ENCODE measurements at places on chromosomes 3 and 15.

- no peak for DNase-seq
These were observed 598.4 kb downstream of the FHIT start for GRCh38 chr3:60652829-60653228.

DNA sequence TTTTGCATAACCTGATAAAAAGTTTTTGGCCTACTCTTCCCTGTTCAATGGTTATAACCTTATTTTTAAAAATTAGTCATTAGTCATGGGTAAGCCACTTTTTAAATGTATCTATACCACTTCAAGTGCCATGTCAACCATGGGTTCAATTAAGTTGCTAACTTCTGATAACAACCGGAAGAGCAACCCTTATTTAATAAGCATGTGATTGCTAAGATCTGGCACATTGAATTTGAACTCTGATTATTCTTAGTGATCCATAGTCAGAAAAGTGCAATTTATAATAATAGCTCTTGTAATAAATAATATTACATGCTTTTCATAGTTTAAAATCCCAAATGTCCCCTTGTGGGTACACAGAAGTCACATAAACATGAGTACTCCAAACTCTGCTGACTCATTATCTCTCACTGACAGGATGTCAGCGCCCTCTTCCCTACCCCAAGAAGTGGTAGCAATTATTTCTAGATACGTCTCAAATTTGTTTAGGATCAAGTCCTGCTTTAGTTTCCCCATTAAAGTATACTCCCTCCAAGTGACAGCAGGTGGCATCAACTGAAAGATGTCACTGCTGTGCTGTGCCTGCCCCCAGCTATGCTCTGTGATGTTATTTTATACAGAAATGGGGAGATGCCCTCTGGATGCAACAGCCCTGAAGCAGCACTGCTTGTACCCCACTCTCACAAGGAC lies 18.6 kb downstream of the SAMD7 start:
- DNase-seq = no peak

- no peak for DNase-seq
These were observed 319.3 kb downstream of the CTNNB1 start for GRCh38 chr3:41518626-41519025.

DNA sequence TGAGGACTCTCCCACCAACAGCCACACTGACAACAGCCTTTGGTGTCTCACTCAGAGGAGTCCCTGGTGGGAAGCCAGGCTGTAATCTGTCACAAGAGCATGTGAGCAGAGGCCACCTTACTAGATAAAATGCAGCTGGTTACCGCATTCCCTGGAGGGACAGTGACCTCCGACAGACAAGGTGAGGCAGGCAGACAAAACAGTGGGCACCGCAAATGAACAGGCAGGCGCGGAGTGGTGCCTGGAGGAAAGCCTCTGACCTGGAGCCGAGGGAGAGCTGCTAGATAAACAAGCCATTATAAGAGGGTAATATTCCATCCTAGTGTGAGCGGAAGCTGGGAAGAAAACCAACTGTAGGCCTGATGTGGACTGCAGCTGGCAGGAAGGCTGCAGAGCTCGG lies 736.4 kb downstream of the FHIT start:
- DNase-seq = no peak

DNA sequence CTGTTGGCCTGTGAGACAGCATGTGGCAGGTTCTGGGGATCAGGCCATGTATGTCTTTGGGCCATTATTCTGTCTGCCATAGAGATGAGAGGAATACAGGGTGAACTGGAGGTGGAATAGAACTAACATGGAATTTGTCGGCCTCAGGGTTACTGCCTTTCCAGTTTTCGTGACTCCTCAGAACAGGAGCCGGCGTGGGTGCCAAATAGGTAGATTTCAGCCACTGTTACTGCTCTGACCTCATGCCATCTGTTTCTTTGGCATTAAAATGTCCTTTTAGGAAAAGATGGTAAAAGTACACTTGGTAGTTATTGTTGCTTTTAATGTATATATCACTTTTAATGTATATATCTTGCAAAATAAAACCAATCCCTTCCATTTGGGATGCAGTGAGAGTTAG lies 65.6 kb downstream of the SLTM start:
- DNase-seq = no peak

DNA sequence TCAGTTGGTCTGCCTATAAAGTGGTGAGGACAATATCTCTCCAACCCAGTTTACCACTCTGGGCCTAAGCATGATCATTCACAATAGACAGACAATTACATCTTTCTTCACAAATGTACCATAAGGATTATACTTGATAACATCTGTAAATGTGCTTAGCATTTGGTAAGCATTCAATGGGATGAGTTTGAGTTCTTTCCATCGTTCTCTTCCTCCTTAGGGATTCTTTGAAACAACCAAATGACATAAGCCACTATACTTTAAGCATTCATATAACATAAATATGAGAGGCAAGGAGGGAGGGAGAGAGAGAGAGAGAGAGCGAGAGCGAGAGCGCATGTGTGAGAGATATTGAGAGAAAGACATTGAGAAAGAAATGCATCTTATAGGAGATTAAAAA lies 303.3 kb upstream of the CBLB start:
- DNase-seq = no peak

DNA sequence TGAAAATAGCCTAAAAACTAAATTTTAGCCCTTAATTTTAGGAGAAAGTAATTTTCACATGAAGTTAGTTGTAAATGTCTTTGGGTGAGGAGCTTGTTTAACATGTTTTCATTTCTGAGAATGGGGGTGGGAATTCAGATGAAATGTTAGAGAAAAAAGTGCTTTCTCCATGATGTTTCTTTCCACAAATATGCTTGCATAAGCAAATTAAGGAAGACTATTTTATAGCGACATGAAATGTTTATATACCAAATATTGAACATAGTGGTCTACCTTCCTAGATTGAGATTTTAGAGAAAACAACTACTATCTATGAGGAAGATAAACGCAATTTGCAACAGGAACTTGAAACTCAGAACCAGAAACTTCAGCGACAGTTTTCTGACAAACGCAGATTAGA lies 13.0 kb upstream of the RPLP1 start:
- no peak for DNase-seq

DNA sequence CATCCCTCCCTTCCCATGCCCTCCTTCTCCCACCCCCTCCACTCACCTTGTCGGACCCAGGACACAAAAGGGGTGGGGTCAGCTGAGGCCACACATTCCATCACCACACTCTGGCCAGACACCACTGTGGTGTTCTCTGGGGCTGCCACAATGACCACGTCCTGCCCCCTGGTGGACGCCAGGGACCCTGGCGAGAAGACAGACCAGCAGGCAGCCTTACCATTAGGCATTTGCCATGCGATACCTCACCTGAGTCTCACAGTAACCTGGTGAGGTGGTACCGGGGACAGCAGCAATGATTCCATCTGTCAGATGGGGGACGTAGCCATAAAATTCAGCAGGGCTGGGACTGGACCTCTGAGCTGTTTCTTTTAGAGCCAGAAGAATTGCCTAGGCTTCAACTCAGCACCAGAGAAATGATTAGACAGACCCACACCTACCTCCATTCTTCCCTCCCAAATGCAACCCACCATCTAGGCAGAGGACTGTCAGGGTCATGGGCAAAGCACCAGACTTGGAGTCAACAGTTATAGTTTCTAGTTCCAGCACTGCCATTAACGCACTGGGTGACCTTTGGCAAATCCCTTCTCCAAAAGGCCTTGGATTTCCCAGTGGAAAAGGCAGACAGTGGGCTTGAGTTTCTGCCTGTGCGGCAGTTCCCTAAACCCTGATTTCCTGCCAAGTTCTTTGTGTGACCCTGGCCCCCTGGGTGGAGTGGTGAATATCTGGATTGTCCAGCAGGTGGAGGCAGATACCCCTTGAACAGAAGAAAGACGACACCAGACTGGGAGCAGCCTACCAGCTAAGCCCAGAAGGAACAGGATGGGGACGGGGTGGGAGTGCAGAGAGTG lies 21.8 kb downstream of the IGDCC4 start:
- peak; percentile 58 for DNase-seq

Measured in CMK (cell line).